Keratinocyte (primary cell): ENCODE measurements at places on chromosomes 1 and 21. TPM values are rescaled to one million over a fixed set of nuclear protein-coding genes. Genes with fewer than 3 reads are reported as not detected.

DNA sequence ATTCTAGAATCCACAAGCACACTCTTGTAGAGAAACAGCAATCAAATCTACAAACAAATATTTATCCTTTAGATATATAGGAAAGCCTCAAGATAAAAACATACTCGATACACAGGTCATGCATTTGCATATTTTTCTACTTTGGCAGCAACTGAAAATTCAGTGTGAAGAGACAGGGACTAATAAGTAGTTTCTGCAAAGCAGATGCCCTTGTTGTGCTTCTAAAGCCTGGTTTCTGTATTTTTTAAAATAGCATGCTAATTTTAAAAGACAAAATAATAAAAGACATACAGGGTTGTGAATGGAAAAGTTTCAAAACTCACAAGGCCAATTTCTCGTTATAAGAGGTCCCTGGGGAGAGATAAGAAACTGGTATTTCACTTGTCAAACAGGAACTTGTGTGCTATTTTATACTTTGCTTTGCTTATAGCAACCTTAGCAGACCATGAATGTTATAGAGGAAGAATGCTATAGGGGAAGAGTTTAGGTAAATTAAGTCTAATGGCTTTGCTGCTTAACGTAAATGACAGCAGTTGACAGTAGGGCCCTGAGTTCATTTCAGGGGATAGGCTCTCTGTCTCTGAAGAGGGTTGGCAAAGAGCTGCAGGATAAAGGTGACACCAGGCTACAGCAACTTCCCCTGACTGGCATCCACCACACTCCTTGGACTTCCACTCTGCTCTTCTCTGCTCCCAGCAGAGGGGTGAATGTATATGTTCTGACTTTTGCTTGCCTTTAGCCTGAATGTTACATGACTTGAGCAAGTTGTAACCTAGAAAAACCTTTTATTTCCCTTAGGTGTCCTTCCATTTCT lies 9.4 kb upstream of the RGS13 start:
- H3K36me3 ChIP-seq = no peaks in the 10 kb centered on the region
- DNase-seq = no peak
- H3K4me3 ChIP-seq = no peak overlapping the region

- no peaks in the 10 kb centered on the region for H3K36me3 ChIP-seq
- H3K27me3 ChIP-seq = no peaks in the 10 kb centered on the region
- no peak for DNase-seq
These were observed 371.9 kb downstream of the RGS7 start for GRCh38 chr1:240985081-240985480.

GRCh38 chr1:55751776-55752175 lies 536.6 kb upstream of the USP24 start:
- H3K27ac ChIP-seq = no peak overlapping the region
- DNase-seq = no peak
- no peak overlapping the region for H3K4me3 ChIP-seq
- H3K27me3 ChIP-seq = no peaks in the 10 kb centered on the region

DNA sequence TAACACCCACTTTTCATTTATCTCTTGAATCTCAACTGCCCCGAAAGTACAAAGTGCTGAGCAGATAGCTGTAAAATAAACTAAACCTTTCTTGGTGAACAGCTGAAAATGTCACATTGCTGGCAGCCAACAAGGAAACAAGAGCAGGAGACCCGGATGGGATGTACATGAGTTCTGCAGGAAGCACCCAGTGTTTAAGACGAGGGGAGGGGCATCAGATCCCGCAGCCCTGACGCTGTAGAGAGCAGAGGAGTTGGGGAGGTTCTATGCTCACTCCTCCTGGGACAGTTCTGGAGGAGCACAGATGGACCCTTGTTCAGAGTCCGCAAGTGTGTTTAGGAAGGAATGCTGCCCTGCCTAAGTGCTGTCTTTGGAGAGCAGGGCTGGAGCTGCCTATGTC lies 32.0 kb upstream of the EPHA8 start:
- no peak for DNase-seq
- no peak overlapping the region for H3K27ac ChIP-seq
- no peak overlapping the region for H3K4me3 ChIP-seq
- no peaks in the 10 kb centered on the region for H3K27me3 ChIP-seq

DNA sequence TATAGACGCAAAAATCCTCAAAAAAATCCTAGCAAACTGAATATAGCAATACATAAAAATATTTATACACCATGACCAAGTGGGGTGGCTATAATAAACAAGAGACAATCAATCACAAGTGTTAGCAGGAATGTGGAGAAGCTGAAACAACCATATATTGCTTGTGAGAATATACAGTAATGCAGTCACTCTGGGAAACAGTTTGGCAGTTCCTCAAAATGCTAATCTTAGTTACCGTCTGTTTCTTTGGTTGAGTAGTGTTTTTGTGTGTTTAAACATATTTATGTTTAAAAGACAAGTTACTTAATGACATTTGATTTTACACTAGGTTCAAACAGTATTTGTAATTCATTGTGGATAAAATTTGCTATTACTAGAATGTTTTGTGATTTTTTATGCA lies 792.0 kb downstream of the LTN1 start:
- no peaks in the 10 kb centered on the region for H3K27me3 ChIP-seq
- H3K4me1 ChIP-seq = no peaks in the 10 kb centered on the region
- H3K27ac ChIP-seq = no peak overlapping the region
- DNase-seq = no peak

MATN1 gene
- polyA plus RNA-seq = 0.05 to 0.13 TPM in 2 of 3 replicates, not detected in the other
